Liver (tissue), 10 donors: ENCODE measurements at places on chromosomes 12 and 14. TPM values are rescaled to one million over a fixed set of nuclear protein-coding genes. Genes with fewer than 3 reads are reported as not detected.

Gene MAP3K9
- 0.65 TPM for total RNA-seq

Gene NGB
- not detected for total RNA-seq

Gene OR4K2
- not detected for total RNA-seq

Gene GLI1
- 0.09 TPM for total RNA-seq

Gene IGF1
- total RNA-seq: 0.61 TPM

Gene IKZF4
- 0.47 TPM for total RNA-seq

Gene SLC5A8
- total RNA-seq: not detected

Gene HOXC6
- 0.33 TPM for total RNA-seq

Gene LRTM2
- not detected for total RNA-seq

Gene INSM2
- not detected for total RNA-seq

Gene MYH6
- total RNA-seq: 0.17 TPM

Gene MANSC4
- total RNA-seq: not detected

Gene CCDC177
- not detected for total RNA-seq

DNA sequence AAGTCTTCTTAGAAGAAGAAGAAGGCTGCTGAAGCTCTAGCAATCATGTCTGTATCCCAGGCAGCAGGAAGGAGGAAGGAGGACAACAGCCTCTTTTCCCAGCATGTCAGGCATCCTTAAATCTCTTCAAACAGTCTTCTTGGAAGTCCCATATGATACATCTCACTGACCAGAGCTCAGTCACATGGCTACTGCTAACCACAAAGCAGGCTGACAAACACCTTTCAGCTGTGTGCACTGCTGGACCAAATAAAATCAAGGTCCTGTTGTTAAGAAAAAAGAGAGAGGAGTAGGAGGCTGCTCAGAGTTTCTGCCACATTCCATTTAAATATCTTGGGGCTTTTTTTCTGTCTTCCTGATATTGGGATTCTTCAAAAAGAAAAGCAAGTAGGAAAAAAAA, 203.4 kb upstream of the PELI2 start:
- no peaks in the 10 kb centered on the region for H3K27me3 ChIP-seq
- no peaks in the 10 kb centered on the region for H3K36me3 ChIP-seq
- DNase-seq: no peak
- H3K27ac ChIP-seq: no peak overlapping the region
- H3K4me3 ChIP-seq: no peak overlapping the region
- no peaks in the 10 kb centered on the region for H3K4me1 ChIP-seq

- DNase-seq: no peak
- no peak overlapping the region for H3K4me3 ChIP-seq
- H3K36me3 ChIP-seq: peaks cover 42% of the 10 kb centered on the region
- H3K27me3 ChIP-seq: no peaks in the 10 kb centered on the region
- H3K4me1 ChIP-seq: peaks cover 7% of the 10 kb centered on the region
These were observed 11.8 kb downstream of the SERPINA3 start for GRCh38 chr14:94623856-94624499.

DNA sequence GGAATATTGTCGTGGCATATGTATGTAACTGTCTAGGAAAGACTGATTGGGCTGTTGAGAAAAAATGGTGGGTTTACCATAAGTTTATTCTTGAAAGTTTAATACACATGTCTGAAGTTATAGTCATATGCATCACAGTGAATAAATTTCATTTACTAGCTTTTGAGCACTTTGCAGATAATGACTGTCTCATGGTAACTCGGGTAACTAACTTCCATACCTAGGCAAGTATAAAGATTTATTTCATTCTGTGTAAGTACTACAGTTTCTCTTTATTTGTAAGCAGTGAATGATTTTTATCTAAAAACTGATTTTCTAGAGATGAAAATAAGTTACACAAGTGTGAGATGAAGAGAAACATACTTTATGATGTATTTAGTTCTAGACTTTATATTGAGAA, 3.0 kb downstream of the USP15 start:
- no peak for DNase-seq
- H3K27ac ChIP-seq: no peak overlapping the region
- no peaks in the 10 kb centered on the region for H3K36me3 ChIP-seq
- H3K27me3 ChIP-seq: no peaks in the 10 kb centered on the region
- no peak overlapping the region for H3K4me3 ChIP-seq
- peaks cover 7% of the 10 kb centered on the region for H3K4me1 ChIP-seq

GRCh38 chr14:76456200-76456599, 80.3 kb downstream of the ESRRB start:
- H3K27ac ChIP-seq: no peak overlapping the region
- H3K27me3 ChIP-seq: no peaks in the 10 kb centered on the region
- no peaks in the 10 kb centered on the region for H3K36me3 ChIP-seq
- H3K4me3 ChIP-seq: no peak overlapping the region
- DNase-seq: peak; percentile 43
- H3K4me1 ChIP-seq: no peaks in the 10 kb centered on the region

- no peak overlapping the region for H3K4me3 ChIP-seq
- no peak overlapping the region for H3K27ac ChIP-seq
- no peaks in the 10 kb centered on the region for H3K36me3 ChIP-seq
- DNase-seq: no peak
- no peaks in the 10 kb centered on the region for H3K4me1 ChIP-seq
- no peaks in the 10 kb centered on the region for H3K27me3 ChIP-seq
These were observed 113.2 kb downstream of the MSRB3 start for GRCh38 chr12:65391711-65392110.

DNA sequence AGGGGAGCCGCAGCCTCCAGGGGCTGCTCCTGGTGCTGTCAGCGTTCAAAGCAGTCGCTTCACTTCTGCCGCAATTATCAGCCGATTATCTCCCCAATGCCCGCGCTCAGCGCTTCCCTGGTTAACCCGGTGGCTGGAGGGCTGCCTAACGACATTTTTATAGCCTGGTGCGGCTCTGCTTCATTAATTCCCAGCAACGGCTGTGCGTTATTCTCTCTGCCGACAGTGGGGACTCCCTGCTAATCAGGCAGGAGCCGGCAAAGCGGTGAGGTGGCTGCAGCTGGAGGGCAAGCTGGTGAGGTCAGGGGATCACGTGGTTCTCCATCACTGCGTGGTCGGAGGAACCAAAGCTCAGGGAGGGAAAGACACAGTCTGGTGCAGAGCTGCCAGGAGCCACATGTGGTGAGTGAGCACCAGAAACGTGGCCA, 62.9 kb downstream of the GLRX5 start:
- no peak overlapping the region for H3K4me3 ChIP-seq
- no peak overlapping the region for H3K27ac ChIP-seq
- DNase-seq: no peak
- no peaks in the 10 kb centered on the region for H3K27me3 ChIP-seq
- no peaks in the 10 kb centered on the region for H3K36me3 ChIP-seq

DNA sequence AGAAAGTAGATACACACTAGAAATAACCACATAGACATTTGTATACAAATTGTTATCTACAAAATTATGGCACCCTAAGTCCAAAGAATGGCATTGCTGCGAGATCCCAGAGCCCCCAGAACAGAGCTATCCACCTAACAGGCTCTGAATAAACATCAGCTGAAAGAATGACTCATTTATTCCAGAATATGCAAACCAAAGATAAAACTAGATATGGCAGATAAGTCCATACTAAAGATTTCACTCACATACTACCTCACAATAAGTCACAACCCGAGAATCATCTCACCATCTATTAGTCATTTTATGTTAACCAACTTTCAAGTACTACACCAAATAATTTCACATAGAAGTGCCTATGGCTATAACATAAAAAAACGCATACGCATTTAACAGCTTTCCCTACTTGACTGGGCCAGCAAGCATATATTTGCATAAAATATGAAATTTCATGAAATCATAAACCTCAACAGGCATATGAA, 5.6 kb downstream of the CNIH1 start:
- no peaks in the 10 kb centered on the region for H3K36me3 ChIP-seq
- DNase-seq: no peak
- H3K27me3 ChIP-seq: no peaks in the 10 kb centered on the region
- H3K4me1 ChIP-seq: peaks cover 26% of the 10 kb centered on the region

DNA sequence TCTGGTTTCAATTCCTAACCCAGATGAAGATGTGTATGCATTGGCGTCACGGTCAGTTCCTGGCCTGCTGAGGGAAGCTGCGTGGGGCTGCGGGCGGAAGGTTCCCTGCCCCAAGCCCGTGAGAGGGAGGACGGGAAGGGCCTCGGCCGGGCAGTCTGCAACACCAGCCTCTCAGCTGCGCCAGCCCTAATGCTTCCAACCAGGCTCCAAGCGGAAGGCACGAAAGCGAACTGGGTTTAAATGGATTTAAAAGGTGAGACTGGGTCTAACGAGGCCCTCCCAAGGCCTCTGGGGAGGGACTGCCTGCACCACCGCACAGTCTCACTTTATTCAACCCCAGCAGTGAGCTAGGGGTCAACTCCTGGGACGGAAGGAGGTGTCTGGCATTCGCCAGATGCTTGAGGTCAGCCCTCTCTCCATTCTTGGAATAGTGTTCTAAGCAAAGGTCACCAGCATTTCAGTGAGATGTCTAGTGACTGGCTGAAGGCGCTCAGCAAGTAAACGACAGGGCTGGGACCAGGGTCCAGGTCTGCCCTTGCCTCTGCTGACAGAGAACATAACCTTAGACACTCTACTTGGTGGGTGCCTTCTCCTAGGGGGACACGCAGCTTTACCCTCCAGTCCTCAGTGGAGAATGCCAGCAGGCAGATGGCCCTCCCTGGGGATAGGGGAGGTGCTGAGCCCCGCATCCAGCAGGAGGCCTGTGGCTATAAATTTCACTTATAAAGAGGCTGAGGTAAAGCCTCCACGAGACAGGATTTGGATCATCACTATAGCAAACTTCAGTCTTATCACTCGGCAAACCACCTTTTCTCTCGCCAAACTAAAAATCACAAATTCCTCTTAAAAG, 92.2 kb downstream of the PIWIL1 start:
- no peak overlapping the region for H3K4me3 ChIP-seq
- H3K27ac ChIP-seq: no peak overlapping the region
- DNase-seq: no peak
- H3K4me1 ChIP-seq: no peaks in the 10 kb centered on the region

GRCh38 chr12:13175499-13175898, 21.0 kb upstream of the EMP1 start:
- H3K4me1 ChIP-seq: no peaks in the 10 kb centered on the region
- DNase-seq: no peak

- no peaks in the 10 kb centered on the region for H3K4me1 ChIP-seq
- H3K27me3 ChIP-seq: no peaks in the 10 kb centered on the region
- no peak overlapping the region for H3K4me3 ChIP-seq
- DNase-seq: no peak
These were observed 600.8 kb upstream of the SEL1L start for GRCh38 chr14:82134411-82134810.

DNA sequence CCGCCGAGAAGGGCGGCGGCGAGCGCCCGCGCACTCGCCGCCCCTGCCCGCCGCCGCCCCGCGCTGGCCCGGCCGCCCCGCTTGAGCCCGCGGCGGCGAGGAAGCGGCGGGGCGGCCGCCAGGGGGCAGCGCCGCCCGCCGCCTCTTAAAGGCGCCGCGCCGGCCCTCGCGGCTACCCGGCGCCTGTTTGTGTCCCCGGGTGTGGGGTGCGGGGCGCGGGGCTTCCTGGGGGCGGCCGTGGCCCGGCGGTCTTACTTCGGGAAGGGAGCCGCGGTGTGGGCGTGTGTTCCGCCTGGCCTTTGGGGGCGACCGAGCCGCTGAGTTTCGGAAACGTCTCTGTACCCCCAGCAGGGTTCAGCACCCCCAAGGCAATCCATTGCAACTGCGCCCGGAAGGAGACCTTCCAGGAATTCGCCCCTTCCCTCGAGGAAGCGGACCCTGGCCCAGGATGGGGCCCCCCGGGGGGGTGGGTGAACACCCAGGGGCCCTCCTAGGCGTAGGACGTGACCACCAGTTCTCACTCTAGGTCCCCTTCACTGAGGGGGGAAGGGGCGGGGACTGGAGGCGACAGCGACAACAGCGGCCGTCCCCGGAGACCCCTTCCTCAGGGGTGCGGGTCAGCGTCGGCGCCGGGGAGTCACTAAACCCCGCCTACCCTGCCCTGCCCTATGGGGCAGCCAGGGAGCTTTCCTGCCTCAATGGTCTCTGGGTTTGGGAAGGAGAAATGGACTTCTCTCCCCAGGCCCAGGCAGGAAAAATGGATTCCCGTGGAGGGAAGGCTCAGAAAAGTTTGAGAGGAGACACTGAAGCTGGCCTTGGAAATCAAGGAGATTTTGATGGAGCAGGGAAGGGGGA, at the start of gene ITPK1:
TSS of gene ITPK1 (minus strand) at position 105 of the 855 bp plus-strand sequence. CDS start 762 bp downstream, outside the sequence.
- no peaks in the 10 kb centered on the region for H3K27me3 ChIP-seq
- H3K4me1 ChIP-seq: peaks cover 5% of the 10 kb centered on the region
- H3K36me3 ChIP-seq: no peaks in the 10 kb centered on the region

GRCh38 chr12:50110762-50111351, 1.2 kb upstream of the COX14 start:
- no peak overlapping the region for H3K4me3 ChIP-seq
- DNase-seq: peak; percentile 50
- no peaks in the 10 kb centered on the region for H3K27me3 ChIP-seq

DNA sequence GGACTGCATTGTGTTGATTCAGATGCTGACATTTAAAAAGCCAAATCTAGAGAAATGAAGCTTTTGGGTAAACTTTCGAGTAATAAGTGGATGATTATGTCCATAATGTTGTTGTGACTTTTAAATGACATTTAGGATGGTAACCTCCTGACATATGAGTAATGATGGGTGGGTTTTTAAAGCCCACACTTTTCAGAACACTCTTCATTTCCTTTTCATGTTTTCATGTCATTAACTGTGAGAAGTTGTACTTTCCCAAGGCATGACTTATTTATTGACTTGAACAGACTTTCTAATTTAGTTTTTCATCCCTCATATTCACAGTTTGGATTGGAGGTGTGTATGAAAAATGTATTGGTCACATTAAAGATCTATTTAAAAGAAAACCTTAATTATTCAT, 35.5 kb downstream of the RGS6 start:
- no peak overlapping the region for H3K4me3 ChIP-seq
- no peaks in the 10 kb centered on the region for H3K36me3 ChIP-seq
- DNase-seq: no peak
- no peak overlapping the region for H3K27ac ChIP-seq
- no peaks in the 10 kb centered on the region for H3K4me1 ChIP-seq

DNA sequence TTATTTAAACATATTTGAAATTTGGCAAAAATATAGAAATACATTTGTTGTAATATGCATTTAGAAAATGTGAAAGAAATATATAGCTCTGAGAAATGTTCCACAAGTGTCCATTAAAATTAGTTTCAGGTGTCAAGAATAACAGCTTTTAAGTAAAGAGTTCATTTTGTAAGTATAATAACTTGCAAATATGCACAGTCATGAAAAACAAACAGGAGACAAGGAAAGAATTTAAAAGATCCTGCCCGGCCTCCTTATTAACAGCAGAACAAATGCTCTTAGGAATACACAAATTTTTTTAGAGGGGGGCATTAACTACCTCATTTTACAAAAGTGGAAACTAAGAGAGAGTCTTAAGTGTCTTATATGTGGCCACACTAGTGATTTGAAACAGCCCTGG, 77.7 kb upstream of the DBX2 start:
- H3K27ac ChIP-seq: no peak overlapping the region
- H3K4me1 ChIP-seq: no peaks in the 10 kb centered on the region

DNA sequence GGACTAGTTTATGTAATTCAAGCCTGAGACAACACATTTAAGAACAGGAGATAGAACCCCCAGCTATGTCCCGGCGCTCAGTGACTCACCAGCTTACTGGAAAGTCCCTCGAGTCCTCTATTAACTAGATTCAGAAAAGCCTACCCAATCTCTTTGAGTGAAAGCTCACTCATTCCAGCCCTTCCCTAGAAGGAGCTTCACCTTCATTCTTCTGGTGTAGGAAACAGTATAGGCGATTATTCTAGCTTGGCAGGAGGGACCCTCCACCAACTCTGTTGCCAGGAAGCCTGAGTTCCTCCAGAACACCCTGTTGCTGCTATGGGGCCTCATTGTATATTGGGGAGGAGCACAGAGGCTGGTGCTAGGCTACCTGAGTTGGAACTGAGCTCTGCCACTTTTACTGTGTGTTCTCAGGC, 57.2 kb upstream of the AEBP2 start:
- H3K4me1 ChIP-seq: no peaks in the 10 kb centered on the region
- H3K27ac ChIP-seq: no peak overlapping the region
- no peaks in the 10 kb centered on the region for H3K27me3 ChIP-seq
- no peak overlapping the region for H3K4me3 ChIP-seq
